ENCODE measurements at places on chromosomes 5 and 9. TPM values are rescaled to one million over a fixed set of nuclear protein-coding genes. Genes with fewer than 3 reads are reported as not detected.

GRCh38 chr5:13591621-13592020 is 352.9 kb downstream of the DNAH5 start:
- DNase-seq = no peak

DNA sequence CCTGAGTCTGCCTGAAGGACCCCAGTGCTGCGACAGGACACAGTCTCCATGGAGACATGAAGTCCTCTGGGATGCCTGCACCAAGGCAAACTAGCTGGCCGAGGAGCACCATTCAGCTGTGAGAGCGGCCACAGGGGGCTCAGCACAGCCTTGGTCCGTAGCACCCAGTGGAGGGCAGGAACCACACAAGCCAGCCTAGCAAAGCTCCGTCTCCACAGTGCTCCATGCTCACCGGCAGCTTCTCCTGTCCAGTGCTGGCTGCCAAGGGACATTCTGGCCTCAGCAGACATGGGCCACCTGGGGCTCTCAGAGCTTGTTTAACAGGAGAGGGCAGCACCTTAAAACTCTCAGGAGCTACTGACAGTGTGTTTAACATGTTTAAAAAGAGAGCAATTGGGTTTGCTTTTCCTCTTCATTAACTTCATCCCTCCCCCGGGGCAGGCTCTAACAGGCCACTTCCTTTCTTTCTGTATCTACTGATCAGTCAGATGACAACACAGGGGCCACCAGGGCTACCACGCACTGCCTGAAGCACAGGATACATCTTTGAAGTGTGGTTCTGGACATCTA is 57.0 kb downstream of the SECISBP2 start:
- peak; percentile 43 for DNase-seq

ASTN2 gene
- 134 TPM for total RNA-seq

- DNase-seq = no peak
Observed at GRCh38 chr5:115068239-115069086, 101.2 kb downstream of the TRIM36 start.

DNA sequence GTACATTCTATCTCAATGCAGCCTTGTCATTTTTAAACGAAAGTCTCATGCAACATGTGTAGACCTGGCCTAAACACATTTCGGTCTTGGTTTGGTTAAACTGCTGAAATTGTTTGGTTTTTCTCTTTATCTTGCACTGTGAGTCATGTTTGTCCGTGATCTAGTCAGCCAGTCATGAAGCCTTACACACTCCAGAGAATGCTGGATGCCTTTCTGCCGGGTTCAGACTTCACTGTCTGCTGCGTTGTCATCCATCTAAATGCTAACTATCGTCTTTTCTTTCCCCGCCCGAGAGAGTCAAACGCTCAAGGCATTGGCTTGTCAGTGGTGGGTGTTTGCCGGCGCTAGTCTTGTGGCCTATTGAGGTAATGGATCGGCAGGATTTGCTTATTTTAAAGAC is 1194.6 kb upstream of the WWC1 start:
- DNase-seq = no peak

SPACA9 gene
- 5.0 TPM for total RNA-seq

DNA sequence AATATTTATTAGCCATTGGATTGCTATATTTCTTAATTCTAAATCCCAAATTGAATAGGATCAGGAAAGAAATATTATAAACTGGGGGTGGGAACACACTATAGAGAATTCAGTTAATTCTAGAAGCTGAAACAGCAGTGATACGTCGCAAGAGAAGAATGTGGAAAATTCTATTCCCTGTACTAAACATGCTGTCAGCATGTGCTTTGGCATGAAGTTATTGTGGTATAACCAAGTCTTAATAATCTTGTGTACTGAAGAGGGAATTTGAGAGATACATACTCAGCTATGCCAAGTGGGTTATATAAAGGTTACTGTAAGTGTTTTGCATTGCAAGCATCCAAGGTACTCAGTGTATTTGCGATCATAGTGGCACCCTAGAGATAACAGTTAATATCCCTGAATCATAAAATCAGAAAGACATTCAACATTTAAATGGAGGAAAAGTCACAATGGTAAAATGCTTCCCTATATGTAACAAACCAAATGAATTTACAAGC is 1492.9 kb upstream of the C9orf72 start:
- no peak for DNase-seq

DNA sequence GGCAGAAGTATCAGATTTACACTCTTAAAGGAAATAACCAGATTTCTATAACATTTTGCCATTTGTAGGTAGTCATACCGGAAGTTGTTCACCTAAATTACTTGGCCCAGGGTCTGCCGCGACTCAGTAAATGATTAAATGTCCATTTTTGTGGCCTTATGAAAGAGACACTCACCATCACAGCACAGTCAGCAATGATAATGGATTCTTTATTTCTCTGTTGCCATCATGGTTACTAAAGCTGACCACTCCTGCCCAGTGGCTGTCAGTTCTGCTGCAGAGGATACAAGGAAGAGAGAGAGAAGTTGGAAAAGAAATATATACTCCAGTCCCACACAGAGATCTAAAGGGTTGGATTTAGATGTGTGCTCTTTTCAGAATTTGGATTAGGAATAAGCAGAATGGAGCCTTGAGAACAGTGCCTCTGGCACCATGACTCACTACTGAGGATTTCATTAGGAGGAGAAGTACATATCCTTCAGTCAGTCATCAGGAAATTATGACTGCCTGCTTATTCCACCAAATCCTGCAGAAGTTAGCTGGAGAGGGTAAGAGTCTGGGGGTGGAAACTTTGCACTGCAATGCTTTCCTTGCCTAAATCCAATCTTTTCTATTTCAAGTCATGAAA is 72.8 kb upstream of the EFNA5 start:
- DNase-seq = no peak

GRCh38 chr5:43627028-43627427 is 24.0 kb downstream of the NNT start:
- DNase-seq = peak; percentile 43

- no peak for DNase-seq
Observed at GRCh38 chr9:35797311-35798109, 6.1 kb downstream of the NPR2 start.

DNA sequence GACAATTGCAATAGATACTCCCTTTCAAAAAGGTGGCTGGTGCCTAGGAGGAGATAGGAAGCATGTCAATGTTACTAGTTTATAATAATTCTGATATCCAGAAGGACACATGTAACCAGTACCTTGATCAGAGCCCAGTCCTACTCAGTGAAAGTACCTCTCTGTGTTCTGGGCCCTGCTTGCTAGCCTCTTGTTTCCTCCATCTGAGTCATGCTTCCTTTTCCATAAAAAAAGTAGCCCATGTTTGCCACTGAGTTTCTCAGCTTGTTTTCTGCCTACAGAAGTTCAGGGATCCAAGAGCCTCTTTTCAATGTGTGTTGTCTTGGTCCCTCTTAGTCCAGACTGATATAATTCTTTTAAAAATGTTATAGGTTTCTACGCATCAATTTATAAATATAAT is 149.0 kb downstream of the SSBP2 start:
- no peak for DNase-seq

GRCh38 chr9:28909526-28909925 is 1336.2 kb upstream of the C9orf72 start:
- no peak for DNase-seq

GRCh38 chr9:35679766-35680330 is 6.1 kb downstream of the CA9 start:
- DNase-seq = no peak

DNA sequence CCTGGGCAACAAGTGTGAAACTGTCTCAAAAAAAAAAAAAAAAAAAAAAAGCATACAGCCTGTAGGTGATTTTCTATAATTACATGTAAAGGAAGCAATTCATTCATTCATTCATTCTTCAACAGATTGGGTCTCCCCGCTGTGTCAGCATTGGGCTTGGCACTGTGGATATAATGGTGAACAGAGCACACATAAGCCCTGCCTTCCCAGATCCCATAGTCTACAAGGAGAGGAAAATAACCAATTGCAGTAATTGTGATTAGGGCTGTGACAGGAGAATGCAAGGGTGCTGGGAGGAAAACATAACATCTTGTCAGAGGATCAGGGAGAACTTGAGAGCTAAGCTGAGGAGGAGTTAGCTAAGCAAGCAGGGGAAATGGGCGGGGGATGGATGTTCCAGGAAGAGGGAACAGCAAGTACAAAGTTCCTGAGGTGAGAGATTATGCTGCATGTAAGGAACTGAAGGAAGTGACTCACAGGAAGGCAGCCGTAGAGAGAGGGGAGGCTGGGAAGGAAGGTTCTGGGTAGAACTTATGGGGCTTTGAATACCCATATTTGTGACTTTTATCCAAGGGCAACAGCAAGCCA is 24.0 kb upstream of the KLF9 start:
- no peak for DNase-seq

DNA sequence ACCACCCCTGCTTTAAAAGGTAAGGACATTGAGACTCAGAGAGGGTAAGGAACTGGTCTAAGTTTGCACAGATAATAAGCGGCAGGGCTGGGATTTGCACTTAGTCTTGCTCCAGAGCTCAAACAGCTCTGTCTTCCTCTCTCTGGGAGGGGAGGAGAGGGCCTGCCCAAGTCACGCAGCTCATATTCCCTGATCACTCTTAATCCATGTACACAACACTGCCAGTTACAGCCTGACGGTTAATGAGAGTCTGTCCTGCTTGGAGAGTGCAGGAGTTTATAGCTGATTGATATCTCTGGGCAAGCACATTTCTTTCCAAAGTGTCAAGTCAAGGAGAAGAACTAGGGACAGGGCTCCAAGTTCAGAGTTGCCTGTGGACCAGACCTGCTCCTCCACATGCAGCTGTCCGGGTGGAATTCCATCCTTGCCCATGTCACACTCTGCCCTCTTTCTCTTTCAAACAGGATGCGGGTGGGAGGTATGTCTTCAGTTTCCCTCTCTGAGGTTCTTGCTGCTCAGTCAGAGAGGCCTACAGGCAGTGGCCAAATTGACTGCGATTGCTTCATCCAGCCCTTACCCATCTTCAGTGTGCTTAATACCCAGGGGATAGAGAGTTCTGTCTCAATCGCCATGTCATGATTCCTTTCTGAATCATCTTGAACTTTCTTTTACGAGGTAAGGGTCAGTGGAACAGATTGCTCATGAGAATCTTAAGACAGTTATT is 54.5 kb downstream of the GALNT12 start:
- DNase-seq = no peak

DNA sequence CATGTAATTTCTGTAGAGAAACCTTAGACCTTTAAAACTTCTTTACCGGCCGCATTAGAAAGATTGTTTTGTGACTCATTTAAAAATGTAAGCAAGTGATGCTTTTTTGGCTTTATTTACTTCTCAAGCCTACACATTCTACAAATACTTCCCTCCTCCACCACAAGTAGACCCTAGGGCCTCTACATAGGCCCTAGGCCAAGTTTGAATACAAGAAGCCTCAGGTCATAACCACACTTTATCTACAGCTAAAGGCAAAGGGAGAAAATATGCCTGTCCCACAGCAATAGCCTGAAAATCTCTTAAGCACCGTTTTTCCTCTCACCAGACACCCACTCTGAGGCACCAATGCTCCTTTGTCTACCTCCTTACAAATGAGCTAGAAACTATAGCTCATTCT is 53.9 kb downstream of the CSNK1A1 start:
- no peak for DNase-seq

ADAMTS12 gene
- total RNA-seq = 0.54 TPM

BTNL8 gene
- total RNA-seq = not detected

PCDHB5 gene
- total RNA-seq = 72.2 TPM

GRAMD2B gene
- 0.69 TPM for total RNA-seq

GRCh38 chr5:73740274-73740790 is 114.3 kb downstream of the ARHGEF28 start:
- DNase-seq = no peak

ADRB2 gene
- not detected for total RNA-seq

DNA sequence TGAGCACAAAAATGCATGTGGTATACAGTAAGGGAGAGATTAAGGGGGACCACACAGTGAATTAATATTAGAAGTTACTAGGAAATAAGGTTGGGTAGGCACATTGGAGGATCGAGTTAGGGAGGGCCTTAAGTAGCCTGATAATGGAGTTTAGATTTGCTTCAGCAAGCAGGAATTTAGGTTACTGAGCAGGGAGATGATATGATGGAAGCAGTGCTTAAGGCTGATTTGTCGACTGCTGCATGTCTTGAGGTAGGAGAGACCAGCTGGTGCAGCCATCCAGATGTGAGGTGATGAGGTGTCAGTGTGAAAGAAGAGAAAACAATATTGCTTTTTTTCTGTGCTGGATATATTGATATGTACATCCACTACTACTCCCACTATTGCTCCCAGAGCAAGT is 55.2 kb upstream of the ACTBL2 start:
- DNase-seq = no peak

- DNase-seq = no peak
Observed at GRCh38 chr5:73652391-73652790, 26.4 kb downstream of the ARHGEF28 start.

GRCh38 chr9:5360341-5360740 is 20.7 kb upstream of the RLN1 start:
- no peak for DNase-seq

SEMA6A gene
- total RNA-seq = 424 TPM

CARD9 gene
- 4.1 TPM for total RNA-seq

GRCh38 chr5:137714946-137715345 is 20.9 kb downstream of the KLHL3 start:
- DNase-seq = no peak

DNA sequence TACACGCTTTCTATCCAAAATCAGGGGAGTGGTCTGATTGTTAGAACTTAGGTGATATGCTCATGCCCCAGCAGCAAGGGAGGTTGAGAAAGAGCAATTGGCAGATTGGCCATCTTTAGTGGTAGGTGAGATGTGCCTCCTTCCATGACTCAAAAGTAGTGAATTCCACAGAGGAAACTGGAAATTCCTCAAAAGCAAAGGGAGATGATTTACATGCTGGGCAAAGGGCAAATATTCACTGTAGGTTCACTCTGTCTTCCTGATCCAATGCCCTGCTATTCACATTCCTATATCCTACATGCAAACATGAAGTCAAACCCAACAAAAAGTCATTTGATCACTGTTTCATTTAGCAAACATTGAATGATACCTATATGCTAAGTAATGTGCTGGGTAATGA is 130.1 kb upstream of the ZNF608 start:
- DNase-seq = no peak

BHMT2 gene
- total RNA-seq = not detected

ZBED3 gene
- 7.0 TPM for total RNA-seq

DNA sequence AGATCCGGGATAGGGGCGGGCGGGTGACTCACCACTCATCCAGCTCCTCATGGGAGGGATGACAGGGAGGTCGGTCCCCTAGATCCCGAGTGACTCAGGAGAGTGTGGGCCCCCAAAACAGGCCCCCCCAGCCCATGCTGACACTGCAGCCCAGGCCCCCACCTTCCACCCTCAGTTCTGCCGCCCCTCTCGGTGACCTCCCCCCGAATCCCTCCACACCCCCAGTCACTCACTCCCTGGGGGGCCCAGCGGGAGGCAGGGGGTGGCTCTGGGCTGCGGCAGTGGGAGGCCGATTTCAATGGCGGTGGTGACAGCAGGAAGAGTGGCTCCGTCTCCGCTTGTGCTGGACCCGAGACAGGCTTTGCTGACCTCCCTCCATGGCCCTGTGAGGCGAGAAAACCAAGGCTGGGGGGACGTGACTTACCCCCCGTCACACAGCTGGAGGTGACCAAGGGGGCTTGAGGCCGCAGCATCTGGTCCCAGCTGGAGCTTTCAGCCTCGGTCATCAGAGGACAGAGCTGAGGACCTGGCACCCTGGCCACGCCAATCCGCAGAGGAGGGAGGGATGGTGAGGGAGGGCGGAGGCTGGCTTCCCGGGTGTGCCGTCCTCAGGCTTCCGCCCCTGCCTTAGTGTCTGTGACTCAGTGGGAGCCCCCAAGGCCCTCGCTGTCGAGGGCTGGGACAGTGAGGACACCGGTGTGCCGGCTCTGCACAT is 9.0 kb downstream of the GPSM1 start:
- DNase-seq = no peak

GRCh38 chr9:135865531-135865930 is 41.8 kb downstream of the CAMSAP1 start:
- DNase-seq = no peak

SPINK4 gene
- total RNA-seq = not detected

GRCh38 chr5:112353678-112354077 is 65.4 kb downstream of the EPB41L4A start:
- no peak for DNase-seq
